ENCODE measurements at places on chromosomes 3 and 15.

- no peak for DNase-seq
Observed at GRCh38 chr3:62557450-62557849, 184.1 kb upstream of the FEZF2 start.

- no peak for DNase-seq
Observed at GRCh38 chr15:96583671-96584070, 253.2 kb downstream of the NR2F2 start.

- no peak for DNase-seq
Observed at GRCh38 chr15:74307827-74308811, 59.3 kb downstream of the CYP11A1 start.

GRCh38 chr3:79947469-79947868 lies 179.7 kb upstream of the ROBO1 start:
- no peak for DNase-seq

DNA sequence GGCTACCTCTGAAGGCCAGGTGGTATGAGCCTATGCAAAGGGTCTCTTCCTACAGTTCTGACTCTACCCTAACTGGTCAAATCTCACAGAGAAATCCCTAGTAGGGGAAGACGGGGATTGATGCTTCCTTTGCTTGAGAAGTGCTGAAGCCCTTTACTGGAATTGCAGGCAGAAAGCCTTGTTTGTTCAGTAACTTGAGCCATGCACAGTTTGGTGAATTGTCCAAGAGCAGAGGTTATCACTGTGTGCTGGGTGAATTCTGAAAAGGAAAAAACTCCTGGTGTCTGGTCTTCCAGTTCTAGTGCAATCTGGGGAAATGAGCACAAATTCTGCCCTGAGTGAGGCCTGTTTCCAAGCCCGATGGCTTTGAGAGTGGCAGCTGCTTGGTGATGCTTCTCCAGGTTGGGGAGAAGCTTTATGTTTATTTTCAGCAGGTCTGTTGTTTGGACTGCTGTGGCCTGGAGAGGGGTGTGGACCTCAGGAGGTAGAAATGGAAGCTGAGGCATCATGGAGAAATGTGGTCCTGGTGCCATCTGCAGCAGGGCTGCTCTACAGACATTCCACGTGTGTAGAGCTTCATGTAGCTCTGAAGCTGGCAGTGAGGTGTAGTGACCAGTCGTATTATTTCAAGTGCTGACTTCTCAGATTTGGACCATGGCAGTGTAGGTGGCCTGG lies 60.9 kb downstream of the ARNT2 start:
- DNase-seq = no peak

GRCh38 chr3:112847692-112848091 lies 1.0 kb upstream of the CD200R1L start:
- no peak for DNase-seq

GRCh38 chr15:71685420-71685993 lies 124.8 kb upstream of the NR2E3 start:
- DNase-seq = no peak

GRCh38 chr3:72998466-72998865 lies 1.9 kb downstream of the PPP4R2 start:
- no peak for DNase-seq

DNA sequence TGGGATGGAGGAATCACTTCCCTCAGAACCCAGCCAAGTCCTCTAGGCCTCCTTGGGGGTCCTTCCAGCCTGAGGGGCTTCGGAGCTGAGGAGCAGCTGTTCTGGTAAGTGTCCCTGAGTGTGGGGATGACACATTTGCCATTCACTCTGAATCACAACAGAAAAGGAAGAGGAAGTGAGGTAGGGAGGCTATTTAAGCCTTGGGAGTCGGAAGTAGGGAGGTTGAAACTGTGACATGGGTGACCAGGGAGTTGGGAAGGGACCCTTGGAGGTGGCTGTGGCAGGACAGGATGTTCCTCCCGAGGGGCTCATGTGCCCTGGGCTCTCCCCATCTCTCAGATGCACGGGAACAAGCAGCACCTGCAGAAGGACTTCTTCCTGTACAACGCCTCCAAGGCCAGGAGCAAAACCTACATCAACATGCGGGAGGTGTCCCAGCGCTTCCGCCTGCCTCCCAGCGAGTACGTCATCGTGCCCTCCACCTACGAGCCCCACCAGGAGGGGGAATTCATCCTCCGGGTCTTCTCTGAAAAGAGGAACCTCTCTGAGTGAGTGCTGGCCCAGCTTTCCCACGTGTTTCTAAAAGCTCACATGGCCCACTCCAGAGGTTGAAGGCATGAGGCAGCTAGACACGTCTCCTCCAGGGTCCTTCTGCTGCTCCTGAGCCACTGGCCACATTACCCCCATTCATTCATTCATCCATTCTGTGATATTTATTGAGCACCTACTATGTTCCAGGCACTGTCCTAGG lies 43.3 kb downstream of the CAPN3 start:
- no peak for DNase-seq

DNA sequence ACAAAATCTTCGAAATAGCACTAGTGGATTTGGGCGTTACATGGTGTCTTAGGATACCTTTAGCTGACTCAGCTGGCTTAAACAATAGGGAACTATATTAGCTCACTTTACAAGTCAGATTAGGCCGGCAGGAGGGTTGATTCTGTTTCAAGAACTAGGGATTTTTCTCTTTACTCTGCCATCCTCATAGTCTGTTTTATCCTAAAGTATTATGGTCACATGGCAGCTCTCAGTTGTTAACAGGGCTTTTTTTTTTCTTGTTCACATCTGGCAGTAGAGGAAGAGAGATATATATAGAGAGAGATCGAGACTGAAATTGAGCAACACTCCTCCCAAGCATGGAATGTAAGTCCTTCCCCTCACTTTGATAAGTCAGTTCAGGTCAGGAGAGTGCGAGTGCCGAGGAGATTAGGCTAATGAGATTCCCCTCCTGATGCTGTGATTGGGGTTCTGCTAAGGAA lies 32.9 kb downstream of the CHP1 start:
- DNase-seq = no peak

DNA sequence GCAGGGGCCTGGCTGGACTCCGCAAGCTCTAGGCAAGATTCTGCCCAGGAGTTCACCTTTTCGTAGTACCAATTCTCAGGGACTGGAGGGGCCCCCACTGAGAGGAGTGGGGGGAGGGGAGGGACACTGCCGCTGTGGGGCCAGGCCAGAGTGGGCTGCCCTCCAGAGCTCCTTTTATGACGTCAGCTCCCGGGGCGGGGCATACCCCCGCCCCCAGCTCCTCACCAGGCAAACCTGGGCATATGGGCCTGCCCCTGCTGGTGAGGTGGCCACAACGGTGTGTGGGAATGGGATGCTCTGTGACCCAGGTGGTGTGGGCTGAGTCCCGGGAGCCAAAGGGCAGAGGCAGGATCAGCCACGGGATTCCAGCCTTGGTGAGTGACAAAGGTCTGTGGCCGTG lies 3.3 kb downstream of the DNAJB8 start:
- DNase-seq = no peak

DNA sequence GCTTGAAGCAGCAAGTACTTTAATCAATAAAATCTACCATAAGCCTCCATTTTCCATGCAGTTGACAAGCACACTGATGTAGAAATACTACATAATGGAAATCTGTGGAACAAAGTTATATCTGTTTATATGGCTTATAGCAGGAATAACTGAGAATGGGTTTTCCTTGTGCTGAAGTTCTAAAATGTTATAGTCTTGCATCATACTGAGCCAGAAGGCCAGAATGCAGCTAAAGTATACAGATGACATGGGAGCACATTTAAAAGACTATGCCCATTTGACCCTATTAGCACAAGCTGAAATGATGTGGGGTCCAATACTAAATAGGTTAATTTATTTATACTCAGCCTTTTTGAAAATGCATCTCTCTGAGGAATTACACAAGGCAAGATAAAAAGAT lies 25.1 kb downstream of the SLC24A5 start:
- no peak for DNase-seq

- no peak for DNase-seq
Observed at GRCh38 chr15:33926260-33926659, 42.0 kb upstream of the CHRM5 start.

GRCh38 chr3:138066383-138066782 lies 49.0 kb downstream of the DZIP1L start:
- DNase-seq = no peak

DNA sequence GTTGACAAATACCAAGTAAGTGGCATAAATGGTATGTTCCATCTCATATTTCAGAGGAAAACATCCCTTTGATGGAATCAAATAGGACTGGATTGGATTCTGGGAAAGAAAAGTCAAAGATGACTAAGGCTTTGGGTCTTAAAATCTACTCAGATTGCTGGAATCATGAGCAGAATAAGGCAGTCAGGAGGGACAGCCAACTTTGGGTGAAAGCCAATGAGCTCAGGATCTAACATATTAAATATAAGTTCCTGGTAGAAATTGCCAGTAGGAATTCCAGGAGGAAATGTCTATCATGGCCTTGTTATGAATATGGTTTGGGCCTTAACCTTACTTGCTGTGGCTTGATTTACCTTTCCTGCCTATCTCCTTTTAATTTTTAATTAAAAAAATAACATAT lies 55.3 kb downstream of the ISL2 start:
- no peak for DNase-seq

DNA sequence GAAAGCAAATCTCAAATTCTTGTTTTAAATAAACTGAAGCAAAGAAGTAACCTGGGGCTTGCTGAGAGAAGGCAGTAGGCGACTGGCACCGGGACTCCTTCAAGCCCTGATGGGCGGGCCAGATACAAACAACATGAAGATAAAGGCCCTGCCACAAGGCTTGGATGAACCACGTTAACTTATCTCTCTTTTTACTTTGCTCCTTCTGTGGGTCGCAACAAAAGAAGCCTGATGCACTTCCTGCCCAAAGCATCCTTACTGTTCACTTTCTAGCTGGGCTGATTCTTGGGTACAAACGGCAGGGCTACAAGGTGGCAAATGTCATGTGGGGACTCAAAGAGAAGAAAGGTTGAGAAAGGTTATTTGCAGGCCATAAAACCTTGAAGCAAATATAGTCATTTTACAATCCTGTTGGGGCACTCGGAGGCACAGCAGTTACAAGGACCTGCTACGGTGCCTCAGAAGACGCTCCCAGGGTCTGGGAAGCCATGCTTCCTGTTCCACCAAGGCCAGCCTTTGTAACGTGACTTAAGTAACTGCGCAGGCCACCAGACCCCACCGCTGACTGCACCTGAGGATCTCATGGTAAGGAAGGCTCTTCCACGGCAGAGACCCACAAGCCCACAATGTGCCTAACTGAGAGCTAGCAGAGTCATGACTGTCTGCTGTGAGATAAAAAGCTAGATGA lies 71.1 kb downstream of the CHSY1 start:
- no peak for DNase-seq

GRCh38 chr3:160982491-160982890 lies 122.7 kb downstream of the B3GALNT1 start:
- DNase-seq = no peak

DNA sequence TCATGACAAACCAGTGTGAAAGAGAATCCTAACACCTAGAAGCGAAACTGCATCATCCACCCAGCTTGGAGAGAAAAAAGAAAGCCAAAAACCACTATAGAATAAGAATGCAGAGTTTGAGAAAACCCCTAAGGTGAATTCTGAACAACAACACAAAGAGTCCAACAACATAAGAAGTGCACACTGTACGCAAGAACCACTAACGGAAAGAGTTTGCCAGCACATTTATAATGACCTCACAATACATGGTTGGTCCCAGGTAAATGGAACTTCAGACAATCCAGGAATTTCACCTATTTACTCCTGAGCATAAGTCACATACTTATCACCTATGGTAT lies 128.3 kb upstream of the BHLHE40 start:
- no peak for DNase-seq

- DNase-seq = no peak
Observed at GRCh38 chr15:33508703-33509102, 197.9 kb downstream of the RYR3 start.

GRCh38 chr3:1902416-1902815 lies 196.2 kb upstream of the CNTN4 start:
- no peak for DNase-seq

- DNase-seq = no peak
Observed at GRCh38 chr15:39542385-39543065, 38.4 kb upstream of the THBS1 start.

DNA sequence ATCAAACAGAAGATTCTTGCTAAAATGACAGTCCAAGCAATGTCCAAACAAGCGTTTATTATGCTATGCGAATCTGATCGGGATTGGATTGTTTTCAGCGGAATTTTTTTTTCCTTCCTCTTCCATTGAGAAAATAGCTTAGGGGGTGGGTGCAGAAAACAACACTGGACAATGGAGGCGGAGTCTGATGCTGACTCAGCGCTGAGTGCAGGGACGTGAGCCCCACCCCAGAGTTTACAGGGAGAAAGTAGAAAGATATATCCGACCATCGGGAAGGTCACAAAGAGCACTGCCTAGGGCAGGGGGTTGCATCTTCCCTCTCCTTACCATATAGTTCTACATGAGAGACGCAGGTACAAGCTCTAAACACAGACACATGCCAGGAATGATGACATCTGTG lies 117.0 kb downstream of the FOXP1 start:
- DNase-seq = no peak

DNA sequence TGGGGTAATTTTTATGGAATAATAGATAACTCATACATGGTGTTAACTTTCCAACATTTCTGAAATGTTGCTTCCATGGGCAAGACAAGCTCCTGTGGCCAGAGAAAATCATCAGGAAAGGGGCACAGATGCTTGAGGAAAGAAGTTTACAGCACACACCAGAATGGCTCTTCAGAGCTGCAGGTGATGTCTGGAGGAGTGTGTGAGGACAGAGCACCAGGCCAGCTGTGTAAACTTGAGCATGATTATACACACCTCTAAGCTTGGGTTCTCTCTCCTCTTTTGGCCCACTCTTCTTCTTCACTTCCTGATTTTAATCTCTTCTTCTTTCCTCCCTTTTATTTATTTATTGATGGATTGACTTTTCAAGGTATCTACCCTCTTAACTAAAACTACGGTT lies 676.0 kb downstream of the GRM7 start:
- no peak for DNase-seq

DNA sequence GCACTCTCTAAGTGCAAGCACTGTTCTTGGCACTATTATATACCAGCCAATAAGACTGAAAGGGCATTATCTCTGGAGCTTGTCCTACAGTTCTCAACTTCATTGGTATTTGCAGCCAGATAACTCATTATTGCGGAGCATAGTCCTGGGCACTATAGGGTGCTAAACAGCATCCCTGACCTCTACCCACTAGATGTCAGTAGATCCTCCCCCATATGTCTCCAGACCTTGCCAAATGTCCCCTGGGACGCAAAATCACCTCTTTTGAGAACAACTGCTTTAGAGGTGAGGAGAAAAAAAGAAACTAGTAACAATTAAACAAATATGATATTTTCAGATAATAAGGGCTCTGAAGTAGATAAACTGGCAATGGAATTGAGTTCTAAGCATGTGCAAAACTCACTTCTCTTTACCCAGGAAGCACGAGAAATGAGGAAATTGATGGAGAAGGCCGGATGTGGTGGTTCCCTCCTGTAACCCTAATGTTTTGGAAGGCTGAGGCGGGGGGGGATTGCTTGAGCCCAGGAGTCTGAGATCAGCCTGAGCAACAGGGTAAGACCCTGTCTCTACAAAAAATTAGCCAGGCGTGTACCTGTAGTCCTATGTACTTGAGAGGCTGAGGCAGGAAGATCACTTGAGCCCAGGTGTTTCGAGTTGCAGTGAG lies 61.4 kb downstream of the FRMD4B start:
- no peak for DNase-seq

All from activated CD4-positive, alpha-beta T cell treated with anti-CD3 and anti-CD28 coated beads for 1 hour (primary cell).